ENCODE measurements at places on chromosomes 2 and 18.

- no peak for DNase-seq
These were observed 29.0 kb upstream of the GIGYF2 start for GRCh38 chr2:232667989-232668583.

DNA sequence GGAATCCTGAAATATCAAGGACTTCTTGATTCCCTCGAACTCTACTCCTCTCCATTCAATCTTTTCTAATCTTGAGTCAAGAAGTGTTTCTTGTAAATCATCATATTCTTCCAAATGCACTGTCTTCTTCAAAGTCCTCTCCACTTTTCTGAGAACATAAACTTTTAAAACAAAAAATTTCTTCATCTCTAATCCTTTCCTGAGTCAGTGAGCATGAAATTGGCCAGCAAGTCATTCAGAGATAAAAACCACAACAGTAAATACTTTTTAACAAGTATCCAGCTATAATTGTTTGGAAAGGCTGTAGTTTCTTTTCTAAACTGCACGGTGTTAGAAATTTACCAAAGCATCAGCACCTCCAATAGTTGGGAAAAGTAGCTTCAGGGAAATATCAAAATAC is 312.6 kb upstream of the GALNT5 start:
- no peak for DNase-seq

DNA sequence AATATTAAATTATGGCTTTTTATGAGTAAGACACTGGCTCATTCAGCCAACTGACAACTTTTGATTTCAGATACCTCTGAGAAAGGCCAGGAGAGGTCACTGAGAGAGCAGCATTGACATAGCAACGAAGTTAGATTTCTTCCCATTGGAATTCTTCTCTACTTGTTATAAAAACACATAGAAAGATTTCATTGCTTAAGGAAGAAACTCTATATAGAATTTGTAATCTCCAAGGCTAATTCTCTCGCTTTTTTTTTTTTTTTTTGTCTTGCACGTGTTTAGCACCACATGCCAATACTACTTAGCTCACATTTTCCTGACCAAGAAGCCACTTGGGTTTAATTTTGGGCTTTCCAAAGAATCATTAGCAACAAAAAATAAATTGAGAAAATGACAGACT is 233.7 kb downstream of the CALCRL start:
- no peak for DNase-seq

DNA sequence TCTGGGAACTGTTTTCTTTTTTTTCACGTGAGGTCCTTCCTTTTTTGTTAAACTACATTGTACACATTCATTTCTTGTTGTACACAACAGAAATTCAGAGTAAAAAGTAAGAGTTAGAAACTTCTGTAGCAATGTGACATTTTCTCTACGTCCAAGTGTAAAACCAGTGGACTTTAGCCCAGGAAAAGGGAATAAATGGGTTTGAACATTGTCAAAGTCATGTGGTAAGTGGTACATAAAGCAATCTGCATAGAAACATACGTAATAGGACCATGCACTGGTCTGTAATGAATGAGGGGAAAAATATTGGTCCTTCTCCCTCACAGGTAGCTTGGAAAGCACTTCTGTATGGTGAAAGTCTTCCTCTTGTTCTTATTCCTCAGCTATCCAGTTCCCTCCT is 421.4 kb downstream of the SETBP1 start:
- no peak for DNase-seq

DNA sequence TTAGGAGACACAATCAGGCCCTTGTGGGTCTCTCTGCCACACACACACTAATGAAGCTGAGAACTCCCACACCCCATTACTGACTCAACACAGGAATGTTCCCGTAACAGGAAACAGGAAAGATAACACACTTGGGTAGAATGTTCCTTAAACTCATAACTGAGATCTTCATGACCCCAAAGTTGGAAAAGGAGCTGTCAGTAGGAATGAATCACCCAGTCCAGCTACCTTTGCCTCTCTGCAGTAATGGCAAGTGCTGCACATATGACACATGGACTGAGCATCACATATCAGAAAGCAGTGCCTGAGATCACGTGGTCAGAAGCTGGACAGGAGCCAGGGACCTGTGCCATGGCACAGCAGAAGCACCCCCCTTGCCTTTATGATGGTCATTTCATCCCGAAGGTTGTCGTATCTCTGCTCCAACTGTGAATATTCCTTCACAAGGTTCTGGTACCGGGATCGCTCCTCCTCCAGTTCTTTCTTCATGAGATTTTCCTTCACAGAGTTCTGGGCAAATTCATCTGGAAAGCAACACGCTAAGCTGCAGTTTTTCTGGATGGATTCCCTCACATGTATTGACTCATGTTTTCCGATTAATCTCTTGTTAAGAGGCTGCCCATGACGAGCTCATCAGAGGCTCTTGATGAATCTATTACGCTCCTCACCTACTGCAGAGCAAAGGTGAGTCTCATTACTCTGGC is 65.4 kb upstream of the ACAA2 start:
- DNase-seq, result peak; percentile 5
